ENCODE measurements at places on chromosomes 5 and 9. TPM values are rescaled to one million over a fixed set of nuclear protein-coding genes. Genes with fewer than 3 reads are reported as not detected.

- no peak overlapping the region for H3K27ac ChIP-seq
- DNase-seq = no peak
- no peak overlapping the region for H3K4me3 ChIP-seq
These were observed 107.4 kb downstream of the TLE1 start for GRCh38 chr9:81581986-81582385.

- H3K27ac ChIP-seq = no peak overlapping the region
- no peaks in the 10 kb centered on the region for H3K36me3 ChIP-seq
- DNase-seq = no peak
- H3K4me3 ChIP-seq = no peak overlapping the region
- H3K27me3 ChIP-seq = no peaks in the 10 kb centered on the region
These were observed 12.6 kb upstream of the C5orf46 start for GRCh38 chr5:147918899-147919298.

GRCh38 chr9:14902561-14902960 lies 7.7 kb downstream of the FREM1 start:
- H3K4me3 ChIP-seq = no peak overlapping the region
- DNase-seq = no peak
- no peaks in the 10 kb centered on the region for H3K27me3 ChIP-seq
- H3K36me3 ChIP-seq = no peaks in the 10 kb centered on the region

DNA sequence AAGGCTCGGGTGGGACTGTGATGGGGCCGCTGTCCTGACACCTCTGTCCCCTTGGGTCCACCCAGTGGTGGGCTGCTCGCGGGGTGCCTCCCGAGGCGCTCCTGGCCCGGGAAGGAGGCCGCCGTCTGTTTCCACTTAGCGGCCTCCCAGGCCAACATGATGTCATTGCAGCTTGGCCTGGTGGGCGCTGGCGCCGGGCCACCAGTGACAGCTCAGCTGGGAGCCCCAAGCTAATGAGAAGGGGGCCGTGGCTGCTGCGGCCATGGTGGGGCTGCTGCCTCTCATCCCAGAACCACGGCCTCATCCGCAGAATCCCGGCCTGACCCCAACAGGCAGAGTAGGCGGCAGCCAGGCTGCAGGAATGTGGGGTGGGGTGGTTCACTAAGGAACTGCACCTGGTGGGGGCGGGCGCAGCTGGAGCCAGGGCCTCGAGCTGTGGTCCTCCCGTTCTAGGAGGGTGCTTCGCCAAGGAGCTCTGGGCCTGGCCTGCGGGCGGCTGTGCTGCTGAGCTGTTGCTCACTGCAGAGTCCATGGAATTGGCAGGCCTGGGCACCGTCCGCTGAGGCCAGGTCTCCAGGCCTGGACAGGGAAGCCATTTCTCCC lies 123.5 kb upstream of the COL5A1 start:
- H3K4me3 ChIP-seq = no peak overlapping the region
- no peaks in the 10 kb centered on the region for H3K4me1 ChIP-seq
- no peak for DNase-seq
- no peak overlapping the region for H3K27ac ChIP-seq

Gene ACO1
- 23.6 TPM for total RNA-seq
